Dermis microvascular lymphatic vessel endothelial cell (primary cell): ENCODE measurements at places on chromosomes 1 and 21. TPM values are rescaled to one million over a fixed set of nuclear protein-coding genes. Genes with fewer than 3 reads are reported as not detected.

The FLVCR1 gene
- 6.9 and 11.3 TPM in 2 replicates for total RNA-seq

The CD247 gene
- total RNA-seq: under 0.01 and 0.13 TPM in 2 replicates

The HSD11B1 gene
- not detected in 2 replicates for total RNA-seq

The CHI3L1 gene
- total RNA-seq: under 0.01 TPM in 1 of 2 replicates, not detected in the other

The KCNH1 gene
- not detected in 2 replicates for total RNA-seq
